ENCODE measurements at places on chromosomes 3 and 15.

GRCh38 chr15:77611767-77612166, 20.9 kb downstream of the LINGO1 start:
- no peak for DNase-seq

- no peak for DNase-seq
Measured at GRCh38 chr3:11479221-11479620, 164.5 kb downstream of the VGLL4 start.

DNA sequence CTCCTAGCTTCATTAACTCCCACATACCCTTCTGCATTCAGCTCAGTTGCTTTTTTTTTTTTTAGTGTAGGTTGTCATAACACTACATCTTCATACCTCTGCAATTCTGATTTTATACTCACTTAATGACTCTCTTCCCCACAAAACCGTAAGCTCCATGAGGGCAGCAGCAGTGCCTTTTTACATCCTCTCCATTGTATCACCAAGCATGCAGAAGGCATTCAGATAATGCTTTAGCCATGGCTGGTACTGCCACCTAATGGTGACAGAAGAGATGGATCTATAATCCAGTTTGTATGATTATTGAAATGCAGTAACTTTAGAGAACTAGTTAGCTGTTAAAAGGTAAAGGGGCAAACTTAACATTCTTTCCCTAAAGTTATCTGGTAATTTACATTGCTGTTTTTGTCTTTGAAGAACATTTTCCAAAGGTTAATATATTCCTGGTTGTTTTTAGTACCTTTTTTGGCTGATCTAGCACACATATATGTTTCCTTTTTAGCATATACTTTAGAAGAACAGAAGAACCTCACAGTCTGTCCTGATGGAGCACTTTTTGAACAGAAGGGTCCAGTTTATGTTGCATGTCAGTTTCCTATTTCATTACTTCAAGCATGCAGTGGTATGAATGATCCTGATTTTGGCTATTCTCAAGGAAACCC, 36.8 kb downstream of the ATP1B3 start:
- peak; percentile 69 for DNase-seq

- DNase-seq, result peak; percentile 47
Measured at GRCh38 chr3:17500618-17501017, 241.8 kb downstream of the TBC1D5 start.

DNA sequence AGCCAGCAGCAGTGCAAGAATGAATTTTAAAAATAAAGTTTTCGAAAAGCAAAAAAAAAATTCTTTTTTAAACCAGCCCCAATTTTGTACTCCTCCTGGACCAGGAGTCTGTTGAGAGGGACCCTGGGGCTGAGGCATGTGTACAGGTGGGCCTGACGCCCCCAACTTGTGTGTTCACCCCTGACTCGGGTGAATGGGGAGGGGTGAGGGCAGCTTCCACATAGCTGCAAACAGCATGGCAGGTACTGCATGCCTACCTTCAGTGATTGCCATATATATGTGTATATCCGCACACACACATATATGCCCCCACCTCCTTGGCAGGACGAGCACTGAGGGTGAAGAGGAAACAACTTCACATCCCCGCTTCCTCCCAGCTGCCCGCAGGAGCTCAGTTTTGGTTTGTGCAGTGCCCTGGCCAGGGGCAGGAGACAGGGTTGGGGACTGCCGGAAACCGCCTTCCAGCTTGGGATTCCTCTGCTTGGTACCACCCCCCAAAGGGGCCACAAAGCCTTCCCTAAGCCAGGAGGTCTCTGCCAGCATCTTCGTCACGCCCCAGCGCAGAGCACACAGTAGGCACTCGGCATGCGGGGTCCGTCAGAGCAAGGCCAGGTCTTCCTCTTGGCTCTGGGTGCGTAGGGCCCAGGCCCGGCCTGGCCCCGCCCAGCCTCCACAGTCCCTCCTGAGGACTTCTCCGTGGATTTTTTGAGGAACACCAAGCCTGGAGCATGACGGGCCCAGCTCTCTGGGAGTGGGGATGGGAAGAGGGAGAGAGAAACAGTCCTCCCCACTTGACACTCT, 61.8 kb upstream of the RPL32 start:
- DNase-seq, result no peak

GRCh38 chr15:89656116-89656815, 999 bp upstream of the KIF7 start:
- no peak for DNase-seq

GRCh38 chr3:27171113-27171512, 198.1 kb downstream of the NEK10 start:
- no peak for DNase-seq

DNA sequence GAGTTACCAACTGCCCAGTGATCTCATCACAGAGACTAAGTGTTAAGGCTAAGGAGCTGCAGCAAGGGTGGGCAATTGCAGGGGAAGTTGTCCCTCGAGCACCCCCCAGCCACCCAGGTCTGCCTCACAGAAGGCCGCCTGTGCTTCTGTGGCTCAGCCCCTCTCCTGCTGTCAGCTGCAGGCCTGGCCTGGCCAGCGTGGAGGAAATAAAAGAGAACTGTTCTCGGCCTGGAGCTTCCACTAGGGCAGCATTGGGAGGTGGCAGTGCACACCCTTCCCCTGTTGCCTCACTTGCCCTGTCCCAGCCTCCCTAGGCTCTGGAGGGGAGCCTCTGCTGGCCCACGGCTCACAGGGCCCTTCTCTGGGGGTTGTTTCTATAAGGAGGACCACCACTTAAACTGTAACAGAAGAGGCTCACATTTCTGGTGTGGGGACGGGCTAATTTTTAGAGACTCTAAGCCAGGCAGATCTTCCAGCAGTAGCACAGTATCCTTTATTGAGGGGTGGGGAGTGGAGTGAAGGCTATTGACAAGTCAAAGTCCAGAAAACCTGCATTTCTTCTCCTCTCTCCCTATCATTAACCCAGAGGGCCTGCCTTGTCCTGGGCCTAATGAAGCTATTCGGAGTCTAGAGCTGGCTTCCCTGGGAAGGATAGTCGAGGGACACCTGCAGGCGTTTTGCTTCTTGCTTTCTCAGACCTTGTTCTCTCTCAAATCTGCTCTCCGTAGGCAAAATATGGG, 75.6 kb upstream of the ADPGK start:
- no peak for DNase-seq

GRCh38 chr3:59796456-59796855, 746.6 kb upstream of the CFAP20DC start:
- no peak for DNase-seq

DNA sequence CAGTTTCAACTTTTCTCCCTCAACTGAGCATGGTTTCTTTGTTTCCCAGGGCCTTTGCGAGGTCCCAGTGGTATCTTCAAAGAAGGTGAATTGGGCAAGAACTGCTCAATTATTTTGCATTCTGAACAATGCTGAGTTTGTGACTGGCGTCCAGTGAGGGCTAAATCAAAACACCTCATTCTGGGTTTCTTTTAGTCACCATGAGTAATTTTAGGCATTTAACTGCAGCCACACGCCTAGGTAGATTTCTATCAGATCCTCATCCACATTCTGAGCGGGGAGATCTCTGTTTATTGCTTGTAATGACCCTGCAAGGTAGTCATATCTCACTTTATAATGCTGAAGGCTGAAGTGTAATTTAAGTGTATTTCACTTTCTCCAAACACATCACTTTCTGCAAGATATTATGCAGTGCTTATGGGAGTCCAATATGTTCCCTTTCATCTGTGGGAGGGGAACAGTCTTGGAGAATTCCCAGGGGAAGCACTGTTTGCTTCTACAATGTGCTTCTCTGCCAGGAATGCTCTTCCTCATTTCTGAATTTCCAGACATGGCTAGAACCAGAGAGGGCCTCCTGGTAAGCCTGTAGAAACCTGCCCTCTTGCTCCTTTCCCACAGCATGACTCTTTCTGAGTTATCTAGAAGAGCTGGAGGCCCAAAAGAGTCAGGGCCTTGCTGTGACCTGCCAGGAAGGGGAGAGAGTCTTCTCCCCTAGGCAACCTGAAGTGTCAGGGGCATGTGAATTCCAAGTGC, 91.7 kb downstream of the FRMD4B start:
- peak; percentile 99 for DNase-seq

DNA sequence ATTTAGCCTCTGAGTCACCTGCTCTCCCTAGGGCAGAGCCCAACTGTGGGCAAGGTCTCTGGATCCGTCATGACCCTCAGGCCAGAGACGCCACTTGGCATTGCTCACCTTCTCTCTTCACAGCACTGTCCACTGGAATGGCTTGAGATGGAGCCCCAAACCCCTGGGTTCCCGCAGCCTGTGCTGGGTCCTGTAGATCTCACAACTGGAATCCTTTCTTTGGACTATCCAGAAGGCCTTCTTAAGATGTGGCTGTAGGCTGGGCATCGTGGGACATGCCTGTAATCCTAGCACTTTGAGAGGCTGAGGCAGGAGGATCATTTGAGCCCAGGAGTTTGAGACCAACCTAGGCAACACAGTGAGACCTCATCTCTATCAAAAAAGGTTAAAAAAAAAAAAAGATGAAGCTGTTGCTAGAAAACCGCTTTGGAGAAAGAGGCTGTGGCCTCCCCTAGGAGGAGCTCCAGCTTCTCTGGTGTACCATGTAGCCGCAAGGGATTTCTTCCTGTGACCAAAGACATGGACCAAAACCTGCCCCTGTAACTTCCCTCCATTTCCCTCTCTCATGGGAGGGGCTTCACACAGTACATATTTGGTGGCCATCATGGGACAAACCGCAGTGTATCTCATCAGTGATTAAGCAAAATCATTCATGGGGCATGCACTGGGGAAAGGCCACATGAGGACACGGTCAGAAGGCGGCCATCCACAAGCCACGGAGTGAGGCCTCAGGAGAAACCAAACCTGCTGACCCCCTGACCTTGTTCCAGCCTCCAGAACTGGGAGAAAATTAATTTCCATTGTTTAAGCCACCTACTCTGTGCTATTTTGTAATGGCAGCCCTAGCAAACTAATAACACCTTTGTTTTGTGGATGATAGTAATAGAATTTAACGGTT, 23.3 kb upstream of the BUB1B start:
- no peak for DNase-seq

DNA sequence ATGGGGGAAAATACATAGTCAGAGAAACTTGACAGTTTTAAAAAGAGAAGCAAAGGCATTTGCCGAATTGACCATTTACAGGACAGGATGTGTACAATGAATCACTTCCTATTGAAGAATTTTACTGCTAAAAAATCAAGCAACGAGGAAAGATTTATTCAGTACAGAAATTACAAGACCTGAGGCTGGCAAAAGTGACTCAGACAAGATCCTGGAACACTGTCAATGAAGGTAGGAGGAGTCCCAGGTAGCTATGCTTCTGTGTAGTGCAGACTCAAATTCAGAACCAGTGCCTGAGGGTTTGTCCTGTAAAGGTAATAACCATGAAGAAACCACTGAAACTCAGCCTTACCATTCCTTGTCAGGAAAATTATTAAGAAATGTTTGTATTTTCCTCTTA, 120.9 kb downstream of the ZMAT3 start:
- DNase-seq, result peak; percentile 87

DNA sequence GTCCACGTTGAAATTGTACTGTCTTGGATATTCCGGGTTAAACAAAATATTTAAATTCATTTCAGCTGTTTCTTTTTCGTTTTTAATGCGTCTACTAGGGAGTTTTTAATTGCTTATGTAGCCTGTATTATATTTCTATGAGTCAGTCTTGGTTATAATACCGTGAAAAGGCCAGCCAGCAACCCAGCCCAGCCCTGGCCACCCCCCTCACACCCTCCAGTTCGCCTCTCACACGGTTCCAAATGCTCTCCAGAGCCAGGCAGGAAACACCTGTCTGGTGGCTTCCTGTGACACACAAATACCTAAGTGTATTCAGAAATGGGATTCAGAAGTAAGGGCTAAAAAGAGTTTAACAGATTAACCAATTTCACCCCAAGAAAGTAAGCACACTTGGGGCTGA, 4.4 kb downstream of the SH3BP5 start:
- peak; percentile 55 for DNase-seq

DNA sequence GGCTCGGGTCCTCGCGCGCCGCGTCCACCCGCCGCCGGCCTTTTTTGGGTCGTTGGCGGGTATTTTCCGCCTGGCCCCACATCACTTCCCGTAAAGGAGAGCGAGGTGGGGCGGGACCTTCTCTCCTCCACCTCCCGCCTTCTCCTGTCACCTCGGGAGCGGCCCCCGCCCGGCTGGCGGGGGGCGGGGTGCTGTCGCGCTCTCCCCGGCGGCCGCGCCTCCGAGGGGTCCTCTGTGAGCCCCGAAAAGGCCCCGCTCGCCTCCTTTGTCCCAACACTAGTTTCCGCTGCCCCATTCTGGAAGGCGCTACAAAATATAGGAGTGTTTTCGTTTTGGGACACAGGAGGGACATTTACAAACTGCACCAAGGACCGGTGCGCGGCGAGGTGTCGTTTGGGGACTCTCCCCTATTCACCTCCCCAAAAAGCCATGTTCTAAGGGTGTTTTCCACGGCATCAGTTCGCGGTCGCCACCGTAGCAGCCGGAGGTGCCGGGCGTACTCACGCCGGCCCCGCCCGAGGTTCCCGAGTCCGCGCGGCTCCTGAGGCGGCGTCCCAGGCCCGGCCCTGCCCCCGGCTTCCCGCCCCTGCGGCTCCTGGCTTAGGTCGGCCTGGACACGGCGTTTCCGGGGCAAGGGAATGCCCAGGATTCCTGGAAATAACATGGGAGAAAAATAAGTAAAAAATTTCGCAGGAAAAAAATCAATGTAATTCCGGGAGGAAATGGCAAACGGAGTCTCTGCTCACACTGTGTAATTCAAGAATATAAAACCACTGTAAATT, at the start of gene RAB27A:
Gene RAB27A (minus strand): TSS at position 68 of the 782 bp plus-strand sequence. CDS start 54,879 bp downstream, outside the sequence.
- DNase-seq, result peak; percentile 78

DNA sequence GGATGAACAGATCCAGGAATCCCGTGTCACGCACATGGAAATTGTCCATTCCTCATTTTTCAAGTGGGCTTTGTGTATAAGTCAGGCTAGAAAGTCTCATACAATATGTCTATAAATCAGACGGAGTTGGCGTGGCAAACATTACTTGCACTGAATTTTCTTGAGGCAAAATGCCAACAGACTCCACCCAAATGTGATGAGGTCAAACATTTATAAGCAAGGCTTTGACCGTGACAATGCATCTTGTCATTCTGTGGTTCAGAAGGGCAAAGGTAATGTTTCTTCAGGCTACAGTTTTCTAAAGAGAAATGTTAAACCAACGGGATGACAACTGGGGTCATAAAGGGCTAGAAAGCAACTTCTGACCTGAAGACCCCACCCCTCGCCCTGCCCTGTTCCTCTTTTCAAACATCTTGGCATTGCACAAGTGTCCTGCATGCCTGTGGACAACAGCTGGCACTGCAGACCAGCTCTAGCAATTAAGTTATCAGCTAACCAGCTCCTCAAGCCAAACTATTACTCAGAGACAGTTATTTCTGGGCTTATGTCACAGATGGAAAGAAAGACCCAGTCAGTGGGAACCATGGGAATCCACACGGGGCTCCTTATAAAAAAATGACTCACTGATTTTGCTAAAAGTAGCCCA, 36.5 kb upstream of the SPTBN5 start:
- peak; percentile 66 for DNase-seq

Data from epithelial cell of esophagus (primary cell).